T-cell (primary cell): ENCODE measurements at places on chromosomes 16 and 17.

GRCh38 chr16:50204453-50205108 lies 51.5 kb downstream of the TENT4B start:
- DNase-seq: no peak

- no peak for DNase-seq
Observed at GRCh38 chr17:80446645-80447405, 29.6 kb downstream of the NPTX1 start.

- DNase-seq: peak; percentile 56
Observed at GRCh38 chr17:40355123-40355803, 9.3 kb downstream of the GJD3 start.

DNA sequence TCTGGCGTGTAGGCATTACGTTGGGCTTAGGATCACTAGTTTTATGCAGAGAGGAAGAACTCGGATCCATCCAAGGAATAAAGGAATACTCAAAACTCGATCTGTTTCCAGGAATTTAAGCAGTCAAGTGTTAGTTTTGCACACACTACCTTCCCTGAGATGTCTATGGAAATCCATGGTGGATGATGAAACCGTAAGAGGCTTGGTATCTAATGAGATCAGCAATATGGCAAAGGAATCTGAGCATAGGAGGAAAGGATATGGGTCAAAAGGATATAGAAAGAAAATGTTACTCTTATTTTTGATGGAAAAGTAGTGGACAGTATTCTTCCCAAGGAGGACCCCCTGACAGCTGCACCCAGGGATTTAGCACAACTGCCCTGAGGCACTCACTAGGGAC lies 59.6 kb downstream of the SMG6 start:
- no peak for DNase-seq

DNA sequence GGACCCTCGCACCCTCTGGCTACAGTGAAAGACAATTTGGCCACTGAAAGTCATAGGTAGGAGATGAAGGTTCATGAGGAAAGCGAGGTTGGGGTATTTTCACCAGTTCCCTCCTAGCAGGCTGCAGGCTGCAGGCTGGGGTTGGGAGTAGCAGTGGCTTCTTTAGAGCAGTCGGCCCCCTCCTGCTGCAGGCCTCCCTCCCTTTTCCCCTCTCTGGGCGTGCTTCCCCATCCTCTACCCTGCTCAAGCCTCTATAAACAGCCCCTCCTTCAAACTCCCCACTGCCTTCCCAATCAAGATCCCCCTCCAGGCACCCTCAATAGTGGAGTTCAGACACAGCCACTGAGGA lies 41.8 kb downstream of the GAS7 start:
- DNase-seq: no peak

- no peak for DNase-seq
Observed at GRCh38 chr16:15777533-15778203, 79.2 kb downstream of the MYH11 start.

DNA sequence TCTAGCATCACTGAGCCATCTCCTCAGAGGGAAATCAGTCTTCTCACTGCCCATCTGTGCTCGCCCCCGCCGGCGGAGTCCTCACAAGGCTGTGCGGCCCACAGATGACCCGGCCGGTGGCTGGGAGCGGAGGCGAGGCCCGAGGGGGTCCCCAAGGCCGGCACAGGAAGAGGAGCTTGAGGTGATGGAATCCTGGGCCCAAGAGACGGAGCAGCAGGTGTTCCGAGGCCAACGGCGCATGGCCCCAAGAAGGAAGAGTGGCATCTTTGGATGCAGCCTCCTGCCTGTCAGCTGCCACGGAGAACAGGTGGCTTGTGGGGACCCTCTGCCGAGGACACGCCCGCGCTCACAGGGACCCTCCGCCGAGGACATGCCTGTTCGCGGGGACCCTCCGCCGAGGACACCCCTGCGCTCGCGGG lies 72.7 kb upstream of the GNG13 start:
- DNase-seq: no peak

DNA sequence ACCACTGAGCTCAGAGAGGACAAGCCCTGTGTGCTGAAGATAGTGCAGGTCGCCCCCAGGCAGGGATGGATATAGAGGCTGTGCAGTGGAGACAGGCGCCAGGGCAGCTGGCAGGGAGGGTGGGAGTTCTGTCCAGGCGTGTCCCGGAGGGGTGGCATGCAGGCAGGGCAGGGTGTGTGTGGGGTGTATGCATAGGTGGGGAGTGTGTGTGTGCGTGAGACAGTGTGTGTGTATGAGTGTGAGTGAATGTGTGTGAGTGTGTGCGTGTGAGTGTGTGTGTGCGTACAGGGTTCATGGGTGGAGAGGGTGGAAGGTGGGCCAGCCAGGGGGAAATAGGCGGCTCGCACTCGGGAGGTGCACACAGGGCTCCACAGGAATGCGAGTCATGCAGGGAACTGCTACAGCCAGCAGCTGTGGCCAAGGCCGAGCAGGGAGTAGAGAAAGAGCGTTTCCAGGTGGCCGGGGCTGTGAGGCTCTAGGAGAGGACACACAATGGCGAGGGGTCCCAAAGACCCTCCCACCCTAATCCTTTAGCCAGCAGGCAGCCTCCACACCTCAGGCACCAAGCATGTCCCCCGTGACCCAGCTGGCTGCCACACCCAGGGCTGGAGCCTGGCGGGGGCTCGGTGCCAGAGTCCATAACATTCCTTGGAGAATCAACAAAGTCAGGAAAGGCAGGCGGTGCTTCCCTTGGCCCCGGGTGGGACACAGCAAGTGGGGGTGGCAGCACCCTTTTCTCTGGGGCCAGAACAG lies 4.6 kb downstream of the PLCD3 start:
- no peak for DNase-seq

GRCh38 chr16:16113076-16113475 lies 110.2 kb downstream of the ABCC6 start:
- DNase-seq: no peak

GRCh38 chr16:79012671-79013434 lies 587.7 kb downstream of the MAF start:
- no peak for DNase-seq

GRCh38 chr17:13413001-13413400 lies 188.7 kb downstream of the HS3ST3A1 start:
- no peak for DNase-seq

DNA sequence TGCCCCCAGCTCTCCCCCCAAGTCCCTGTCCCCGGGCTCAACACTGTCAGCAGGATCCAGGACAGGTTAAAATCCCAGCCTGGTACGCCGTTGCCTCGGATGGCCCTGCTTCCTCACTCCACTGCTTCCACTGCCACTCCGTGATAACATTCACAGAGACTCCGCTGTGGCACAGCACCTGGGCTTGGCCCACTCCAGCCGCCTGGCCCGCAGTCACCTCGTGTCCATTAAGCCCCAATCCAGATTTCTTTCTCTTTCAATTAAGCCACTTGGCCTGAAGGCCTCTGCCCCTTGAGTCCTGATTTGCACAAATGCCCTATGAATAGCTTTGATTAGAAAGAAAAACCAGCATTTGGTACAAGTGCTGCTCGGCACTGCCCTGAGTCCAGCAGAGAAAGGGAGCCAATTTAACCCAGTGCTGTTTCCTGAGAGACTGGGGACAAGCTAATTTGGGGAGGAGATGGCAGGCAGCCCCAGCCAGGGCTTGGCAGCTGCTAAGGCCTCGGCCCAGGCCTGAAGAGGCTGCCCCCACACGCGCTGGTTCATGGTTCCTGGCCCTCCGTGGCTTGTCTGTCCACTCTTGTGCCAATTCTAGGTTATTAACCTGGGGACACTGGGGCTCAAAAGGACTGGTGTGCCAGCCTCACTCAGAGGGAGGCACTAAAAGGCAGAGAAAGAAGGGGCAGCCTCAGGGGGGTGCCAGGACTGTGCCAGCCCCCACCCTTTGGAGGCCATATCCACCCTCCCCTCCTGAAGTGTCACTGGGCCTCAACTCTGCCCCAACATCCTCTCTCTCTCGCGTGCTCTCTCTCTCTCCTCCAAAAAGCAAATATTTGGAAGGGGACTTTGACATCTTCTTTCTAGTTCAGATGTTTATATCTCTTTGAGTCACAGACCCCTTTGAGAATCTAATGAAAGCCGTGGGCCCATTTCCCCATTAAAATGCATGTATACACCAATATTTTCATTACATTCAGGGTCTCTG lies 29.8 kb upstream of the SPPL2C start:
- no peak for DNase-seq

DNA sequence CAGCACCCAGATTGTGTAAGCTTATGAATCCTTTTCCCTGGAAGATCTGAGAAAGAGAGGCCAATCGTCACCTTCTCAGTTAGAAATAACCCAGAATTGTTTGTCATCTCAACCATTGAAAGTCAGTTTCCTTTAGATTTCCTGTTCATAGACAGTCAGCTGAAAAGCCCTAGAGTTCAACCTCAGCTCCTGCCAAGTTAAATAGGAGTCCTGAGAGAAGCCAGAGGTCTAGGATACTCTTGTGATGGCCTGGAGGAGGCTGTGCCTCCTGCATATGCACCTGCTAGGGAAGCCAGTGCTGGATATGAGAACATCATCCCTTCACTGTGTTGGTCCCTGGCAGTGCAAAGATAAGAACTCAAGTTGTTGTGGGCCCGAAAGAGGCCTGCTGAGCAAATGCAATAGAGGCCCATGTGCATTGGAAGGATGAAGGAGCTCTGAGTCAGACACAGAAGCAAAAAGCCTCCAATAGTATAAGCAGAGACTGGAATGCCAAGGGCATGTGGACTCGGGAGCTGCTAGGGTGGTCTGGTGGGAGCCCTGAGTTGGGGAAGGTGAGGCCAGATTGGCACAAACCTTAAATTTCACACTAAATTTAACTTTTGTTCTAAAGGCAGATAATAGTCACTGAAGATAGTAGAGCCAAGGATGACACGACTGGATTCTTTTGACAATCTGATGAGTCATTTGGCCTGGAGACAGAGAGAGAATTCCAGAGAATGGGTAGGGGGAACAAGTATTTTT lies 520.9 kb upstream of the CDH5 start:
- DNase-seq: no peak

DNA sequence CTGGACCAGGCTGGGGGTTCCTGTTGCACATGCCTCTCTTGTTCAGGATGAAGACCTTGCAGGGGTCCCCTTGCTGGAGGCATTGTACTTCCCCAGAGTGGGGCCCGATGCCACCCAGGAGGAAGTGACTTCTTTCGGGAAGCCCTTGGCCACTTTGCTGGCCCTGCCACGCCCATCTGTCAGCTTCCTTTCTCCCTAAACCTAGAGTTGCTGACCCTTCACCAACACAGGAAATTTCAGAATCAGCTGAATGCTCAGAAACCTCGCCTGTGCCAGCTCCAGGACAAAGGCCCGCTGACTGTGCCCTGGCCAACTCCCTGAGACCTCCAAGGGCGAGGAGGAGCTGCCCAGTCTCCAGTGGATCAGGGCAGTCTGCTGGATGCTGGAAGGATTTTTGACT lies 26.7 kb downstream of the WNT9B start:
- no peak for DNase-seq

GRCh38 chr16:8921347-8921984 lies 39.3 kb downstream of the LITAFD start:
- DNase-seq: no peak

DNA sequence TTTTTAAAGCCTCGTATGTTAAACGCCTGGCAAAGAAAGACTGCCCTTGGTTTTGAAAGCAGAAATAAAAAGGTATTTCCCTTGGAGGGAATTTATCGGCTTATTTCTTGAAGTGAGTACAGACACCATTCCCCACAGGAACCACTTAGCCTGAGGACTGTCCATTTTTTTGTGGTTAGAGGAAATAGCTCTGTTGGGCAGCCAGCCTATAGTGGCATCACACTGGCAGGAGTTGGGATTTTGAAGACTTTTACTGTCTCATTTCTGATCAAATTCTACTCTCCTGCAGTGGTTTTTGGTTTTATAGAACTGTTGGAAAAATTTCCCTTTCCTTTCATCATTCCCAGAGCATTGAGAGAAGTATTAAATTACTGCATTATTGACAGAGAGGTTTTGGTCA lies 34.1 kb upstream of the CDC6 start:
- DNase-seq: no peak

DNA sequence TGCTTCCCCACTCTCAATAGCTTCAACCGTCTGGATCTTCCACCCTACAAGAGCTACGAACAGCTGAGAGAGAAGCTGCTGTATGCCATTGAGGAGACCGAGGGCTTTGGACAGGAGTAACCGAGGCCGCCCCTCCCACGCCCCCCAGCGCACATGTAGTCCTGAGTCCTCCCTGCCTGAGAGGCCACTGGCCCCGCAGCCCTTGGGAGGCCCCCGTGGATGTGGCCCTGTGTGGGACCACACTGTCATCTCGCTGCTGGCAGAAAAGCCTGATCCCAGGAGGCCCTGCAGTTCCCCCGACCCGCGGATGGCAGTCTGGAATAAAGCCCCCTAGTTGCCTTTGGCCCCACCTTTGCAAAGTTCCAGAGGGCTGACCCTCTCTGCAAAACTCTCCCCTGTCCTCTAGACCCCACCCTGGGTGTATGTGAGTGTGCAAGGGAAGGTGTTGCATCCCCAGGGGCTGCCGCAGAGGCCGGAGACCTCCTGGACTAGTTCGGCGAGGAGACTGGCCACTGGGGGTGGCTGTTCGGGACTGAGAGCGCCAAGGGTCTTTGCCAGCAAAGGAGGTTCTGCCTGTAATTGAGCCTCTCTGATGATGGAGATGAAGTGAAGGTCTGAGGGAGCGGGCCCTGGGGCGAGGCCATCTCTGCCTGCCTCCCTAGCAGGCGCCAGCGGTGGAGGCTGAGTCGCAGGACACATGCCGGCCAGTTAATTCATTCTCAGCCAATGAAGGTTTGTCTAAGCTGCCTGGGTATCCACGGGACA lies 11.1 kb upstream of the CLEC18A start:
- DNase-seq: no peak
